ENCODE measurements at places on chromosomes 5 and 9. TPM values are rescaled to one million over a fixed set of nuclear protein-coding genes. Genes with fewer than 3 reads are reported as not detected.

C5orf52 gene
- not detected for polyA plus RNA-seq

CKMT2 gene
- polyA plus RNA-seq: not detected

SPINK4 gene
- not detected for polyA plus RNA-seq

NTNG2 gene
- 0.05 TPM for polyA plus RNA-seq

SLC27A6 gene
- 1.1 TPM for polyA plus RNA-seq

CFAP90 gene
- polyA plus RNA-seq: not detected

PCDHA7 gene
- 0.02 TPM for polyA plus RNA-seq

IL4 gene
- polyA plus RNA-seq: not detected

PAIP1 gene
- 115 TPM for polyA plus RNA-seq

PLAA gene
- 15.0 TPM for polyA plus RNA-seq

Measured in keratinocyte (primary cell).